Left forelimb (tissue), 1 donor: ENCODE measurements at places on chromosomes 13 and 19.

GRCh38 chr13:88217883-88218282 lies 546.7 kb downstream of the SLITRK5 start:
- no peak for DNase-seq

DNA sequence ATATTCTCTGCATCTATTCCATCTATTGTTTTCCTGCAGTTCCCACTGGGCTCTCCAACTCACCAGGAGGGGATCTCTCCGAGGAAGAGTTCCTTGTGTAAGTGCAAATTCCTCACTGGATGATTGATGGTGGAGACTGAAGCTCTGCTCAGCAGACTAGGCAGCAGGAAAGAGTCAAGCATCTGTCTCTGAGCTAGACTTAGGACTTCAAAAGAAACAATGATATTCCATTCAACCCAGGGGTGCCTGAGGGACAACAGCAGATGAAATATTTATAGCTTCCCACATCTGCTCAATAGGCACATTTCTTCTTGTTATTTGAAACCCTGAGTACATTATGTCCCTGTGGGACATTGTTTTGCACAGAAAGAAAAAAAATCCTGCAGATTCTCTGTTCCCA lies at the start of the genes OR7A5 and OR7C1:
OR7A5 (minus strand) TSS at position 175 of the 400 bp plus-strand sequence. CDS start 6,944 bp downstream, outside the sequence.
OR7C1 (minus strand) TSS at position 175 of the 400 bp plus-strand sequence. CDS start 35,049 bp downstream, outside the sequence.
- no peak for DNase-seq

DNA sequence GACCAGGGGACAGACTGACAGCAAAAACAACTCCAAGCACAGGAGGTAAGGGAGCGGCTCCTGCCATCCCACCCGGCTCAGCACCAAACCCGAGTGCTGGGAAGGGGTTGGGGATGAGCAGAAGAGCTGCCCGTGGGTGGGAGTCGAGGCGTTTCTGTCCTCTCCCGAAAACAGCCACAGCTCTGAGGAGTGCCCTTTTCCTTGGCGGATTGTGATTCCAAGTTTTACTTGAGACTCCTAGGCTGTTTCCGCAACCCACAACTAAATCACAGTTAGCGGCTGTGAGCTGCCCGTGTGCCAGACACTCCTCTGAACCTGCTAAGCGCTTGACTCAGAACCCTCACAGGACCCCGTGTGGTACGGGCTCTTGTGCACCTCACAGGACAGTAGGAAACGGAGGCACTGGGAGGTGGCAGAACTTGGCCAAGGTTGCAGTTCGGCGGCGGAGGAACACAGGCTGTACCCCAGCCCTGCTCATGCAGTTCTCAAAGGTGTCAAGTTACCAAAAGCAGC lies 21.4 kb downstream of the CFAP97D2 start:
- DNase-seq: no peak

GRCh38 chr19:1893791-1894190 lies 8.5 kb upstream of the ABHD17A start:
- DNase-seq: no peak

DNA sequence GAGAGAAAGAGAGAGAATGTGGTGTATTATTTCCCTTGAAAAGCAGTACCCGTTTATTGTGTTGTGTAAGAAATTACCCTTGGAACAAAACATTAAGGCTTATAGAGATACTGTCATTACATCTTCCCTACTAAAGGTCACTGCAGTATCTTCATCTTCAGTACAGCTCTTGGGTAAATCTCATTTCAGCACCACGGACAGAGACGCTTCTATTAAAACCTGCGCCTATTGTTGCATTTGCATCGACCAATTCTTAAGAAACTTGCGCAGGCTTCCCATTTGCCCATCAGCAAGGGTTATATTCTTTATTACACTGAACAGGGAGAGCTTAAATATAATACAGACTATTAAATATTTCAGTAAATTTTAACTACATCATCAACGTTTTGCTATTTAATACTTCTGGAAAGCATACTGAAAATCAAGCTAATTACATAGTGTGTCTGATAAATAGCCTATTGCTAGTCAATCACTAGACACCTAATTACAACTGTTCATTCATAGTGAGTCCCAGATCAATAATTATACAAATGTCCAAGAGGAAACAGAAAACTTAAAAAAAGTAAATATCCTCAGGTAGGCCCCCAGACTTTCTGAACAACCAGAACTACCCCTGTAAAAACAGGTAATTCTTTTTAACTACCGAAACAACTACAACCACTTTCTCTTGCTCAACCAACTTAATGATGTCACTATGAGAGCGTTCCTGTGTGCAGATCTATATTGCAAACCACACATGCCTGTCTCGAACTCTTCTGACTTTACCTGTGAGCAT lies 350.6 kb downstream of the LIG4 start:
- no peak for DNase-seq

DNA sequence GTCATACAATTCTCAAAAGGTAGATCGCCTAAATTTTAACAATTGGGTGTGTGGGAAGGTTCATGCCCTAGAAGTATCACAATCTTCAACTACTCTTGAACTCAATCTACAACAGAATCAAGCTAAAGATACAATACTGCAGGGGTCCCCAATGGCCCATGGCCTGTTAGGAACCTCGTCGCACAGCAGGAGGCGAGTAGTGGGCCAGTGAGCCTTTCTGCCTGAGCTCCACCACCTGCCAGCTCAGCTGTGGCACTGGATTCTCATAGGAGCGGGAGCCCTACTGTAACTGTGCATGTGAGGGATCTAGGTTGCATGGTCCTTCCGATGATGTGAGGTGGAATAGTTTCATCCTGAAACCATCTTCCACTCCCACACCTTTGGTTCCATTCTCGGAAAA lies 230.6 kb downstream of the KLF12 start:
- no peak for DNase-seq

- no peak for DNase-seq
Observed at GRCh38 chr13:28489524-28489931, 5.4 kb downstream of the FLT1 start.

GRCh38 chr19:29075149-29075548 lies 137.8 kb downstream of the UQCRFS1 start:
- peak; percentile 28 for DNase-seq

DNA sequence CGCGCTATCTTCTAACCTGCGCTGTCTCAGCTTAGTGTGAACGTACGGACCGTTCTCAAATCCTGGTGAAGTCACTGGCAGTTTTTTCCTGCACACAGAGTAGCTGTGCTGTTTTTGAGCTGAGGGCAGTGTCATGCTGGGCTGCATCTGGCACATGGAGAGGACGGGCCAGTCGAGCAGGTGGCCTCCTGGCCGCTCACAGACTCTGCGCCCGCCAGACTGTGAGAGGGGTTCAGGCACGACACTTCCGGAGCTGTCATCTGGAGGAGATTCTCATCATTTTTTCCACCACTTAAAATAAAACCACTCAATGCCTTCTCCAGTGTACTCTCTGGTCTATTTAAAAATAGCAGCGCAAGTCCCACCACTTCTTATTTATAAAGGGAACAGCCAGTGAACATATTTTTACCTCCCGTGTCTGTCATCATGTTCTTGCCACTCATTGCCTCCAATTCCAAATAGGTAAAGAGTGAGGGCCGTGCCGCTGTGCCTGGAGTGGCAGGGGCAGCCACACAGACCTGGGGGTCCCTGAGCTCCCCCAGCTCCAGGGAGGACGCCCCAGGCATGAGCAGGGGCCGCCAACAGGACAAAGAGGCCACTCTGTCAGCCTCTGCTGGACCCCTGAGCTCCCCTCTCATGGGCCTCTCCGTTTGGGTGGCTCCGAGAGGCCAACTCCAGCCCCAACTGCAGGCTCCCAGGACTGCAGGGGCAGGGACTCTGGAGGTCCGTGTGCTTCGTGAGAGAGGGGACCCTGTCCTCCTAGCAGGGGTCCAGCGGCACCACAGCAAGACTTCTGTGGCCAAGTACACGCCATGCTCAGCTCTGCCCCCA lies 36.9 kb upstream of the GRTP1 start:
- DNase-seq: peak; percentile 65

GRCh38 chr13:30376426-30377311 lies 45.6 kb upstream of the UBE2L5 start:
- DNase-seq: no peak

DNA sequence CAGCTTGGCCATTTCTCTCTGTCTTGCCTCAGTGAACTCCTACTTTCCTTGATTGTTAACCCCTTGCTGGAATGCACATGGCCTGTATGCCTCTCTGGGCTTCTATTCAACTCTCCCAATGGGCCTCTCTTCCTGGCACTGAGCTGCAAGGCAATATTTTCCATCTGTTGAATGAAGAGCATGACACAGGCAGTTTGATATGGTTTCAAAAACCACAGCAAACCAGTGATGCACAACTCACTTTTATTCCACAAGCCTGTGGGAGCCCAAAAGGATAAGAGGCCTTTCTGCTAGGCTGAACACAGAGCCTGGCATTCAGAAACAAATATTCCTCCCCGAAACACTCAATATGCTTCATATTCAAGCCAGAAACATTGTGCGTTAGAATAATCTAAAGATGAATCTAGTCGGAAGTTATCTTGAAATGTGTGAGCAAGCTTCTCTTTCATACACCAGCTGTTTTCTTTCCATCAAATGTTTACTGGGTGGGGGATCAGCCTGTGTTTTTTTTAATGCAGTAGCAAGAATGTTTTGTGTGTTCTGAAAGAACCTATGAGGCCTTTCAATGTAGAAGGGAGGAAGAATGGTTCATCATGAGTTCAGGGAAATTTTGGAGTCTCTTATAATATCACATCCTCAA lies 443.1 kb upstream of the SPRY2 start:
- DNase-seq: no peak

DNA sequence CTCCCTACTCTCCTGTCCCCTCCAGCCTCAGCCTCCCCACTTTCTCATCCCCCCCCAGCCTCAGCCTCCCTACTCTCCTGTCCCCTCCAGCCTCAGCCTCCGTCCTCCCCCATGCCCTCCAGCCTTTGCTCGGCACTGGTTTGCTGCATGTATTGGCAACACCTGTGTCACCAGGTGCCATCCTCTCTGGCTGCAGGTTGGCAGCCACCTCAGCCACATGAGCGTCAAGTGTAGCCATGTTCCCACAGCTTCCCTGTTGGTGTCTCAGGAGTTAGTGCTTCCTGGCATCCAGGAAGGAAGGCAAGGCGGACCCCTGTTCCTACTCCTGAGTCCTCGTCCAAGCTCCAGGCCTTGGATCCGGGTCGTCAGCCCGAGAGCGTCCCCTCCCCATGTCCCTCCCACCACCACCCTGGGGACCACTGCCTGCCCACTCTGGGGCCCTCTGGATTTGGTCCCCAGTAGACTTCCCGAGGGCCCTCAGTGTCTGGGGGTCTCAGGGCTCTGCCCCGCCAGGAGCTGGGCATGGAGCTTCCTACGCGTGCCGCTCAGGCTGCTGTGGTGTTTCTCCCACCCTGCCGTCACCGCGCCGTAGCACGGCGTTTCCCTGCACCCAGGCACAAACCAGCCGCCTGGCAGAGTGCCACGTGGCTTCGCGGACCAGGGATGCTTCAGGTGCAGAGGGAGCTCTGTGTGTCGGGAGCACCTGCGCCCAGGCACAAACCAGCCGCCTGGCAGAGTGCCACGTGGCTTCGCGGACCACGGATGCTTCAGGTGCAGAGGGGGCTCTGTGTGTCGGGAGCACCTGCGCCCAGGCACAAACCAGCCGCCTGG lies 128.3 kb upstream of the MCF2L start:
- no peak for DNase-seq

DNA sequence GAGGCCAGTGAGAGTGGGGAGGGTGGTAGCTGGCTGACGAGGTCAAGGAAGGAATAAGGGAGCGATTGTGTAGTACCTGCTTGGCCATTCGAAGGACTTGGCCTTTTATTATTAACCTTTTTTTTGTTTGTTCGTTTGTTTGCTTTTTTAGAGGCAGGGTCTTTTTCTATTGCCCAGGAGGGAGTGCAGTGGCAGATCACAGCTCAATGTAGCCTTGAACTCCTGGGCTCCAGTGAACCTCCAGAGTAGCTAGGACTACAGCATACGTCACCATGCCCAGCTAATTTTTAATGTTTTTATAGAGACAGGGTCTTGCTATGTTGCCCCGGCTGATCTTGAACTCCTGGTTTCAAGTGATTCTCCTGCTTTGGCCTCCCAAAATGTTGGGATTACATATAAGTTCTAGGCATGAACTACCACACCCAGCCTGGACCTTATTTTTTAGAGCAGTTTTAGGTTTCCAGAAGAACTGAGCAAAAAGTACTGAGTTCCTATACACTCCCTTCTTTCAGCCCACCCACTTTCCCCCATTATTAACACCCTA lies 25.5 kb downstream of the ARHGEF7 start:
- no peak for DNase-seq

DNA sequence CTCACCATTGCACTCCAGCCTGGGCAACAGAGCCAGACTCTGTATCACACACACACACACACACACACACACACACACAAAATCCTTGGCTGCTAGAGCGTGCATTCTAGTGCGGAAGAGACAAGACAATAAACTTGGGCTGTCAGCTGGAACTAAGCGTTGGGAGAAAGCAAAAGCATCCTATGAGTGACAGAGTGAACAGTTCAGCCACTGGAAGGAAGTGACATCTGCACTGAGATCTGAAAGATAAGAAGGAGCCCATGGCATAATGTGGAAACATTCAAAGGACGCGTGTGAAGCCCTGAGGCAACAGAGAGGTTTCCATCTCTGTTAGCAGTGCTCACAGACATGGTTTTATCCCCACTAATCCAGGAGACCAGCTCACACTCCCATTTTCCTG lies 3.5 kb upstream of the SLC1A5 start:
- DNase-seq: no peak

- DNase-seq: no peak
Observed at GRCh38 chr19:37362733-37363132, 8.2 kb upstream of the ZNF527 start.

GRCh38 chr13:37306778-37307544 lies 201.5 kb upstream of the CSNK1A1L start:
- DNase-seq: no peak

DNA sequence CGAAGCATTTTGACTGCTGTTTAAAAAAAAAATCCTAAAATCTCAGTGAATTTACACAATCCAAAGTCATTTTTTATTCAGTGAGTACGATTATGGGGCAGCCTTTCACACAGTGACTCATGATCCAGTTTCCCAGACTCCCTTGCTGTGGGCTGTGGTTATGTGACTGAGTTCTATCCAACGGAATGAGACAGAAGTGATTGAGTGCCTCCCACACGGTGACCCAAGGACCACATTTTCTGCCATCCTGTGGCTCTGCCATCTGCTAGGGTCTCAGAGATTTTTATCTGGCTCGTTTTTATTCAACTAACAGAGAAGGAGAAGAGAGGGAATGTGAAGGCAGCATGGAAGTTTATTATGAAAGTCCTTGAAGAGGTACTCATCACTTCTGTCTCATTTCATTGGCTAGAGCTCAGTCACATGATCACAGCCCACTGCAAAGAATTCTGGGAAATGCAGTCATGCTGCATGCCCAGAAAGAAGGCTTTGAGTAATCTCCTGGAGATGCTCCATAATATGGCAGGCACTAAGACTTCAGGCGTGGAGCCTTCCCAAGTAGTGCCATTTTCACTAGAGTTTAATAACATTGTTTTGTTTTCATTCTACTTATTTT lies 999.4 kb downstream of the UQCRFS1 start:
- no peak for DNase-seq

DNA sequence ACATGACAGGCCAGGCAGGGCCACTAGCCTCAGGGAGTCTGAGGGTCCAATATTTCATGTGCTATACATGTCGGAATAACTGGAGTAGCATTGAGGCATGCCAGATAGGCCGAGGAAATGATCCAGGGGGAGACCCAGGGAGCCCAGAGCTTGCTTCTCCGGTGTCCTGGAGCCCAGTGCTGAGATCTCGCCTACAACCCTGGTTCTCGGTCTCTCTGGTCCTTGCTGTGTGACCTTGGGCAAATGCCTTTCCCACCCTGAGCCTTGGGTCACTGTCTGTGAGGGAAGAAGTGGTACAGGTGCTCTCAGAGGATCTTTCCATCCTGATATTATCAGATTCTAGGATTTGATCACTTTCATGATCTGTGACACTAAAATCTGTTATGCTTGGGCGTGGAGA lies 11.3 kb downstream of the CBLC start:
- DNase-seq: no peak
